Right renal cortex interstitium (tissue), 3 donors: ENCODE measurements at places on chromosomes 11 and 22. TPM values are rescaled to one million over a fixed set of nuclear protein-coding genes. Genes with fewer than 3 reads are reported as not detected.

- no peak for DNase-seq
These were observed 1031.8 kb downstream of the NTM start for GRCh38 chr11:132402071-132402684.

DNA sequence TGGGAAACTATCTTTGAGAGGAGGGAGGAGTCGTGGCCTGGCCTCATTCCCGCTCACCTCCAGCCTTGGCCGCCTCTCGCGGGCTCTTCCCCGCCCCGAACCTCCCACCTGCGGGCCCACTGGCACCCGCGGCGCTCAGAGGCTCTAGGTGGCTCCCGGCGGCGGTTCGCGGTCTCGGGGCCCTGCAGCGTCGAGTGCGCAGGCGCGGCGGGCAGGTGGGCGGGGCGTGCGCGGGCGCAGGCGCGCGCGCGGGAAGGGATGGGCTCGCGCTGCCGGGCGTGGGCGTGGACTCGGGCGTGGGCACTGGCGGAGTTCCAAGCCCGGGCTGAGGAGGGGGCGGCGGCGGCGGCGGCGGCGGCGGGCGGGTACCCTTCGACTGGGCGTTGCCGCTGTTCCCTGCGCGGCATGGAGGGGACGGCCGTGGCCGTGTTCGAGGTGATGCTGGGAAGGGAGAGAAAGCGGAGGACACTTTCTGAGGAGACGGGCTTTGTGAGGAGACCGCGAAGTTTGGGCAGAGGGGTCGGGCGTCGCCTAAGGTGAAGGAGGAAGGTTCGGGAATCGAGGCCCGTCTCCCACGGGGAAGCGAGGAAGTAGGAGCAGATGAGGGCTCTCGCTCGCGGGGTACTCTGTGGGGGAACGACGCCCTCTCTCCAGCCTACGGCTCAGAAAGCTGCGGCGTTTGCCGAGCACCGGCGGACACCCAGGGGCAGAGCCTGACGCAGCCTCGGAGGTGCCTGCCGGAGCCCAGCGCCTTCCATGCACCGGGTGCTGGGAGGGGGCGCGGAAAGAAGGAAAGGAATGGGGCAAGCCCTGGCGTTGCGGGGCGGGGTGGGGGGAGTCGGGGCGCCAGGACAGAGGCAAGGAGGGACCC, 15.7 kb upstream of the SPTBN2 start:
- no peak for DNase-seq

GRCh38 chr11:131172011-131172410, 198.4 kb upstream of the NTM start:
- DNase-seq, result no peak

Gene DUSP8
- 3.0 TPM for polyA plus RNA-seq

Gene SLC22A25
- polyA plus RNA-seq, result not detected

DNA sequence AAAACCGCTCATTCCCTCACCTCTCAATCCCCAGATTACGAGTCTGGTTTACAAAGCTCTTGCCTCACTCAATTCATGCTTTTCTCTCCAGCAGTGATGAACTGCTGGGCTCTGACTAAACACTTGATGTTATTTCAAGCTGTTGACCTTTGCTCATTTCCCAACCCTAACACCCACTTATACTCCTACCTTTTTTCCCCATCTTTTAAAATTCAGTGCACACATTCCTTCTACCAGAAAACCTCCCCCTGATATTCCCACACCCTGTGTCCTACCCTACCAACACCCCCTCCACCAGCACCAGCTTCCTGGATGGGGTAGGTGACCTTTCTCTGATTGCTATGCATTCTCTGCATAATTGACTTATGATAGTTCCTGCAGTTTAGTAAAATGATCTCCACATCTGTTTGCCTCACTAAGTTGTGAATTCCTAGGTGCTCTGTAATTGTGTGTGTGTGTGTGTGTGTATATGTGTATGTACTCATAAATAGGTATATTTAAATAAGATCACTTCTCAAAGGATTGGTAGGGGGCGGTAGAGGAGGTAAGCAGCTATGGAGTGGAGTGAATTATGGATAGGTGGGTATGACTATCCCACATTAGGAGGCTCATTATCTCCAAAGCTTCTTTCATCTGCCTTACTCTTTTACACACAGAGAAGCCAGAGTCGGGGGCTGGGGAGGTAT, 842 bp downstream of the HEPACAM start:
- DNase-seq, result no peak

- no peak for DNase-seq
These were observed 73.1 kb downstream of the ELP4 start for GRCh38 chr11:31582697-31583096.

GRCh38 chr11:45607995-45608394, 57.4 kb downstream of the CHST1 start:
- peak; percentile 30 for DNase-seq

Gene PHF21A
- polyA plus RNA-seq, result 48.1 TPM

GRCh38 chr11:115214644-115215234, 289.5 kb downstream of the CADM1 start:
- no peak for DNase-seq

Gene DLG2
- polyA plus RNA-seq, result 11.5 TPM
